ENCODE measurements at places on chromosomes 6 and 20.

DNA sequence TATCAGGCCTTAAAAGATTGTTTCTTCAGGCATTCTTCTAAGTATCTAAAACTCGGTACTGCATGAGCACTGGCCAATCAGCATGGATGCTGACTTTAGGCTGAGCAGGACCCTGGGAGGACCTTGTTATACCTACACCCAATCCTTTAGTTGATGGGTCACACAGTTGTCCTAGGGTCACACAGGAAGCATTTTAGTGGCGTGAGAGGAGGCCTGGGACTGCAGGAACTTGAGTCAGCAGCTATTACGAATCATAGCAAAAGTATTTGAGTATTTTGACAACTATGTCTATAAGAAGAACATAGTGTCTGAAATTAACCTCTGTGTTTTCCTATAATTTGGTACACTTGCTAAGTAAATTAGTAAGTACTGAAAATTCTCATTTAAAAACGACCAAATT is 741.4 kb downstream of the HACE1 start:
- DNase-seq: no peak

GRCh38 chr6:64786736-64787135 is 920.3 kb downstream of the EYS start:
- DNase-seq: no peak

GRCh38 chr6:3328796-3329195 is 70.0 kb downstream of the PSMG4 start:
- DNase-seq: no peak

- DNase-seq: no peak
These were observed 872 bp upstream of the RBM39 start for GRCh38 chr20:35742741-35743523.

DNA sequence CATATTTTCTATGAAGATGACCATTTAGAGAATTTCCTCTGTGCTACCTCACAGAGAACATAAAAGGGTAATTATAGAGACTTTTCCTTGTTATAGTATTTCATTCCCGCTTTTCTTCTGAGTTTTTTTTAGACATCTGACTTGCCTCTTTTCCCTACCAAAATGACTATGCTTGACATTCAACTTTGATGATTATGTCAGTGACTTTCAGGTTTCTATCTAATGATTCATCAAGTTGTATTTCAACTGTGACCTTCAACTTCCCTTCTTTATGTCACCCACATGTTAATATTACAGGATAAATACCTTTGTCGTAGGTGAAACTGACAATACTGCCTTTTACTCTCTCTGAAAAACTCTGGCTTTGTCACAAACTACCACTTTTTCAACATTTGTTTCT is 95.3 kb downstream of the MLIP start:
- no peak for DNase-seq

- DNase-seq: no peak
These were observed 28.4 kb downstream of the LHFPL5 start for GRCh38 chr6:35833536-35833935.

DNA sequence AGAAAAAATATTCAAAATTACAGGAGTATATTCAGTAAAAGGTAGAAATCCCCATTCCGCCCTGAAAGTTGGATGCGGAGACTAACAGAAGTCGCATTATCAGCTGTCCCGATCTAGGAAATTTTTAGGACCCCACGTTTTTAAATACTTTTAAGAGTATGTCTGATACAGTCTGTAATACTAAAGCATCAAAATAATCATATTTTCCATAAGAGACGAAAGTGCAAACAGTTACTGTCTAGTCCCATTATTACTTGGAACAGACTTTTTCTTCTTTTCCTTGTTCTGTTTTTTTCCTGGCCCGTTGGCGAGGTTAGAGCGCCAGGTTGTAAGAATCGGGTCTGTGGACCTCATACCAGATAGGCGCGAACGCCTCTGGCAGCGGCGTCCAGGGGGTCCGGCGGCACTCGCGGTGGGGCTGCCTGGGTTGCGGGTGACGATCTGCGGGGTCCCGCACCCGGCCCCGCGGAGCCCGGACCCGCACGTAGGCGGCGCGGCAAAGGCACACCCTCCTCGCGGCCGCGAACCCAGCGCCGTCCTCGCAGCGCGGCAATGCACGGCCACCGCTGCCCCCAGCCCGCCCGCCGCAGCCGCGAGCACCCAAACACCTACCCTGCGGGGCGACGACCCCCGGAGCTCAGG is 460 bp downstream of the PLAGL1 start:
- DNase-seq: no peak

DNA sequence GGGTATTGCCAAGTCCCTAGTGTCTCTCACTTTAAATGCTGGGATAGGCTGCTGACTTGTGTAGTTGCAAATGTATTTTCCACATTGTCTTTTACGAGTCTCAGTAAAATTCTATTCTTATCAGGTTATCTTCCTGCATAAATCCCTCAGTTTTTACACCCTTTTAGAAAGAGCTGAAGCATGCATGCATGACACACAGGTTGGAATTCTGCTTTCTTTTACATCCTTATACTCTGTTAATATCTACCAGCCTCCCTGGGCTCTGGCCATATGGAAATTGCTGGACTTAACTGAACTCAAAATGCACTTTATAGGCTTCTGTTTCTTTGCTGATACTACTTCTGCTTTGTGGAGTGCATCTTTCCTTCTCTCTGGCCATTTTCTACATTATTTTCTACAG is 477.4 kb downstream of the FRK start:
- no peak for DNase-seq

DNA sequence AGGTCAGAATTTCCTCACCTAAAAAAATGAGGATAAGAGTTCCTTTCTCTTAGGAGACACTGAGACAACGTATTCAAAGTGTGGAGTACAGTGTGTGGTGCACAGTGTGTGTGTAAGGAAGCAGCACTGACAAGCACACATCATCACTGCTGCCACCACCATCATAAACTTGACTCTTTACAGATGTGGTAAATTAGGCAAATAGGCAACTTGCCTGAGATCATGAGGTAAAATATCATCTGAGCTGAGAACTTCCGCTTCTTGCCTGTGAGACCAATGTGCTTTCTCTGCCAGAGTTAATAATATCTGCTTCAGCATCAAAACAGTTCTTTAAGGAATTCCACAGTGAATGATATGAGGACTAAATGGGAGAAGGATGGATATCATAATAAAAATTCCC is 52.7 kb downstream of the LYRM4 start:
- no peak for DNase-seq

- no peak for DNase-seq
These were observed 3.5 kb downstream of the FOXO3 start for GRCh38 chr6:108564178-108564577.

GRCh38 chr6:28134015-28134414 is 7.7 kb upstream of the ZKSCAN8 start:
- DNase-seq: no peak

- no peak for DNase-seq
These were observed 94.5 kb upstream of the BTN3A2 start for GRCh38 chr6:26270486-26270861.

DNA sequence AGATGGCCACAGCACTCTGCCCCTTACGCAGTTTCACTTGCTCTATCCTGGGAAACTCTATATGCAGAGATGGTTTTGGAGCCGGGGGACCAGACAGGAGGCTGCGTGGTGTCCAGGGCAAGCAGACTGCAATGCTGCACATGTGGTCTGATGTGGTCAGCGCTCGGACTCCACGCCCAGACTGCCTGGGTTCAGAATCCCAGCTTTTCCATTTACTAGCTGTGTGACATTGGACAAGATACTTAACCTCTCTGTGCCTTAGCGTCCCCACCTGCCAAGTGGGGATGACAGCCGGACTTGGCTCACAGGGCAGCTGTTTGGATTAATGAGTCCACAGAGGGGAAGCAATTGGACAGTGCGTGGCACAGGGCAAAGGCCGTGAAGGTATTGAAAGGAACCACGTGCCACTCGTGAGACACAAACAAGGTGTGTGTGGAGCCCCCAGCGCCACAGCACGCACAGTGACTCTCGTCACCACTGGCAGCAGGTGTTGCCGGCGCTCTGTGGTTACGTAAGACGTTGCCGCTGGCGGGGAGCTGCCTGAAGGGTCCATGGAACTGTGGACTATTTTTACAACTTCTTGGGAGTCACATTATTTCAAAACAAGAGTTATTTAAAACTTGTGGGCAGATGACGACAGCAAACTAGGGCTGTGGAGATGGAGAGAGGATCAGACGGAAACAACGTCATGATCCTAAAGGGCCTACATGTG is 201.4 kb downstream of the PREX1 start:
- DNase-seq: no peak

- DNase-seq: no peak
These were observed 1211.1 kb upstream of the GJE1 start for GRCh38 chr6:140921366-140922226.

GRCh38 chr20:48364688-48365421 is 462.9 kb downstream of the PREX1 start:
- DNase-seq: no peak

DNA sequence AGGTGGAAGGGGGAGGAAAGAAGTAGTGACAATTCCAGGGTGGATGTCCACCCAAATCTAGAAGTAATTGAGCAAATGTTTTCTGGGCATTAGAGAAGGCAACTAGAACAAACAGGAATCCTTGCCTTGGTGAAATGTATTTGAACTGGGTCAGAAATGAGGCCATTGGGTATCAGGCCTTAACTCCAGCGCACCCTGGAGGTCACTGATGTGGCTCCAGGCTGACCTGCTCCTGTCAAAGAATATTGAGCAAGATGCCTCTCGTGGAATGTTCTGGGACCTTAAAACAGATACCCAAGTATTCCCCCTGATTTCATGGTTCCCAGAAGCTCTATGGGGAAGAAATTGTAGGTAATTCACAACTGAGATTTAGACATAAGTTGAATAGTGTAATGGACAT is 6.9 kb downstream of the HLA-DPB1 start:
- DNase-seq: no peak

DNA sequence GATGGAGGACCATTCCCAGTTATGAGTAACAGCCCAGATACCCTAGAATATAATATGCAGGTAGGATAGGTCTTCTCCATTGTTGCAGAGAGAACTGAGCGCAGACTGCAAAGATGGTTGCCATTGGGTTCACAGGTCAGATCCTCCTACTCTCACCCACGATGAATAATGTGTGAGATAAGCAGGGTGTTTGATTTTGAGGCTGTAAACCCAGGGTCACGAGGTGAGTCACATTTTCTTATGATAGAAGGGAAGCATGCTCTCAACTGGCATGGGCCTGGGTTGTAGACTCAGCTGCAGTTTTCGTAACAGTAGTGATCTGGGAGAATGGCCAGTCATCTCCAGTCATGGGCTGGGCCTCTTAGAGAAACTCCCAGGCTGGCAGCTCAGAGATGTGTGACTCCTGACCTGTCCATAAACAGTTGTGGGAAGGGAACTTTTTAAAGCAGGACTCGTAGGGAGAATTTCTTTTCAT is 74.2 kb downstream of the CD164 start:
- no peak for DNase-seq

GRCh38 chr20:3751675-3752385 is 15.7 kb downstream of the ADISSP start:
- DNase-seq: peak; percentile 27

- no peak for DNase-seq
These were observed 8.2 kb upstream of the MDFI start for GRCh38 chr6:41630069-41630468.

DNA sequence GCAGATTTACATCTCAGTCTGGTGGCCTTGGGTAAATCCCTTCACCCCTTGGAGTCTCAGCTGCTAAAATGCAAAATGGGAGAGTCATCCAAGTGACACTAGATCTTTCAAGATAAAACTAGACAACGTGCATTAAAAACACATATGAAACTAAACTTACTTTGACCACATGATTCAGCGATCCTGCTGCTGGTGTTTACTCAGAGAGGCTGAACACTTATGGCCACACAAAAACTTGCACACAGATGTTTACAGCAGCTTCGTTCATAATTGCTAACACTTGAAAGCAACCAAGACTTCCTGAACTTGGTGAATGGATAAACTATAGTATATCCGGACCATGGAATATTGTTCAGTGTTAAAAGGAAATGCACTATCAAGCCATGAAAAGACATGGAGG is 55.3 kb upstream of the GPR6 start:
- DNase-seq: no peak

DNA sequence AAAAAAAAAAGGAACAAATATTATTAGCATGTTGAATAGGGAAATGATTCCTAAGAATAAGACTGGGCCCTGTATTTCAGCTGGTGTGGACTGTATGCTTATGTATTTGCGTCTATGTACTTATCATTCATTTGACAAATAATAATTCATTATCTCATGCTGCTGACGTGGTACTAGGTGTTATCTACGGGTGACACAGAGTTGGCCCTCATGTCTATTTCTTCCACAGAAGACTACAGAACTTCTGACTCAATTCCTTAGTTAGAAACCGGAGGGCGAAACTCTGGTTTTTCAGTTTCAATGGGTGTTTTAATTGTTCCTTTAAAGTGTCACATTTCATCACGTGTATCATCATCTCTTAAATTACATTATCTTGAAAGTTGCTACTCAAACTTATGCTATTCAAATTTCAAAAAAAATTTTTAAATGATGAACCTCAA is 305.9 kb downstream of the CLIC5 start:
- DNase-seq: no peak

DNA sequence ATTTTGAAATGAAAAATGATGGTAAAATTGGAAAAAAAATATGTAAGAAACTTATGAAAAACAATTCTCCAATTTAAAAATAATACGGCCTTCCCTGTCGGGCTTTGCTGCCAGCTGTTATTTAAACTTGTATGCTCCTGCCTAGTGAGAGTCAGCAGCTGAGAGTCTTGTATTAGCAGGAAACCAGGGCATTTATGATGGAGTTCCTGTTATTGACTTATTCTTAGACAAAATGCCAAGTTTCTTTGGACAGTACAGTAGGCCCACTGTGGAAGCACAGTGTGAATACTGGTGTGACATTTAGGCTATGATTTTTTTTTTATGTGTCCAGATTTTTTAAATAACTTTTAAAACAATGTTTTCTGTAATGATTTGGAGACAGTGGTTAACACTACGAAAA is 42.1 kb downstream of the GMDS start:
- no peak for DNase-seq

GRCh38 chr6:168428863-168429262 is 12.1 kb upstream of the SMOC2 start:
- DNase-seq: no peak

- no peak for DNase-seq
These were observed 16.7 kb downstream of the TULP4 start for GRCh38 chr6:158328952-158329351.

- no peak for DNase-seq
These were observed 199.9 kb downstream of the CD83 start for GRCh38 chr6:14317387-14317970.

GRCh38 chr20:41467690-41468089 is 101.1 kb upstream of the EMILIN3 start:
- DNase-seq: no peak

- DNase-seq: no peak
These were observed 379.9 kb downstream of the C6orf118 start for GRCh38 chr6:164929408-164929977.

GRCh38 chr6:125987026-125987617 is 782 bp downstream of the TRMT11 start:
- no peak for DNase-seq

DNA sequence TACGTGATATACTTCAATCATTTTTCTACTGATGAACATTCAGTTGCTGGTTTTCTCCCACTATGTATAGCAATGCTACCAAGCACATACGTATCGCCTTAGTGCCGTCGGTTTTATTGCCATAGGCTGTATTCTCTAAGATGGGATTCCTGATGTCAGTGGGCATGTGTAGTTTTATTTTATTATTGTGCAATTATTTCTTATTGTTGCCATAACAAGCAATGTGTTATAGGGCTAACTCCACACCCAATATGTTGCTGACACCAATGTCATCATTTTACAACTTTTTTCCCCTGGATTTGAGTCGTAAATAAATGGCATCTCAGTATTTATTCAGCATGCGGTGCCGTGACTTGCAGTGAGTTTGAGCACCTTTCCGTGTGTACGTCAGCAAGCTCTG is 10.8 kb upstream of the DACT2 start:
- DNase-seq: no peak

- no peak for DNase-seq
These were observed 10.1 kb downstream of the HRH3 start for GRCh38 chr20:62209850-62210495.
